ENCODE measurements at places on chromosomes 4 and X.

GRCh38 chrX:100328351-100328750 lies 81.7 kb downstream of the PCDH19 start:
- DNase-seq: no peak

GRCh38 chrX:28625223-28625622 lies 38.0 kb downstream of the IL1RAPL1 start:
- DNase-seq: no peak

GRCh38 chr4:91961504-91961903 lies 342.3 kb upstream of the GRID2 start:
- no peak for DNase-seq

GRCh38 chrX:153769158-153769864 lies 5.3 kb downstream of the PLXNB3 start:
- DNase-seq: peak; percentile 2

DNA sequence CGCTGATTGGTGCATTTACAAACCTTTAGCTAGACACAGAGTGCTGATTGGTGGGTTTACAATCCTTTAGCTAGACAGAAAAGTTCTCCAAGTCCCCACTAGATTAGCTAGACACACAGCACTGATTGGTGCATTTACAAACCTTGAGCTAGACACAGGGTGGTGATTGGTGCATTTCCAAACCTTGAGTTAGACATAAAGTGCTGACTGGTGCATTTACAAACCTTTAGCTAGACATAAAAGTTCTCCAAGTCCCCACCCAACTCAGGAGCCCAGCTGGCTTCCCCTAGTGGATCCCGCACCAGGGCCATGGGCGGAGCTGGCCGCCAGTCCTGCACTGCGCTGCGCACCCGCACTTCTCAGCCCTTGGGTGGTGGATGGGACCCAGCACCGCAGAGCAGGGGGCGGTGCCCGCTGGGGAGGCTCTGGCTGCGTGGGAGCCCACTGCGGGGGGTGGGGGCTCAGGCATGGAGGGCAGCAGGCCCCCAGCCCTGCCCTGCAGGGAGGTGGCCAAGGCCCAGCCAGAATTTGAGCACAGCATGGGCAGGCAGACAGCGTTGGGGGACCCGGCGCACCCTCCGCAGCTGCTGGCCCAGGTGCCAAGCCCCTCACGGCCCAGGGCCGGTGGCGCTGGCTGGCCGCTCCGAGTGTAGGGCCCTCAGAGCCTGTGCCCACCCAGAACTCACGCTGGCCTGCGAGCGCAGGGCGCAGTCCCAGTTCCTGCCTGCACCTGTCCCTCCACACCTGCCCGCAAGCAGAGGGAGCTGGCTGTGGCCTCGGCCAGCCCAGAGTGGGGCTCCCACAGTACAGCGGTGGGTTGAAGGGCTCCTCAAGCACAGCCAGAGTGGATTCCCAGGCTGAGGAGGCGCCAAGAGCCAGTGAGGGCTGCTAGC lies 608.9 kb upstream of the LCORL start:
- no peak for DNase-seq

- DNase-seq: peak; percentile 63
Measured at GRCh38 chr4:76897536-76898384, at the start of gene SOWAHB. TSS of gene SOWAHB (minus strand) at chr4:76898144. CDS start at chr4:76897849, 295 bp downstream.

DNA sequence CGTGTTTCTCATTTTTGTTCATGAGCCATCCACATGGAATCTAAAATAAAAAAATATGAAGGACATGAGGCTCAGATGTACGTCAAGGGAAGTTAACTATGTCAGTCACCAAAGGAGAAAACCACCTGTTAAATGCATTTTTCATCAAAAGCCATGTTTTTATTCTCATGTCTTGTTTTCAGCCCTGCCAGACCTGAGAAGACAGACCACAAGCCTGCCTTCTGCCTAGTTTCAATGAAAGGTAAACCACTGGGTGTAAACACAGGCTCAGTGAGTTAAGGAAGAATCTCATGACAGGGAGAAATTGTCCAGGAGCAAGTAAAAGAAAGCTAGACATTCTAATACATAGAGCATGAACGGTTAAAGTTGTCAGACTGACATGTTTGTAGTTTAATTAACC lies 52.3 kb upstream of the TNIP3 start:
- DNase-seq: no peak

GRCh38 chrX:50801135-50801534 lies 12.9 kb downstream of the SHROOM4 start:
- no peak for DNase-seq

- DNase-seq: no peak
Measured at GRCh38 chr4:23746672-23747071, 143.2 kb downstream of the PPARGC1A start.

- DNase-seq: peak; percentile 23
Measured at GRCh38 chr4:48342606-48342880, 1.2 kb downstream of the SLAIN2 start.

DNA sequence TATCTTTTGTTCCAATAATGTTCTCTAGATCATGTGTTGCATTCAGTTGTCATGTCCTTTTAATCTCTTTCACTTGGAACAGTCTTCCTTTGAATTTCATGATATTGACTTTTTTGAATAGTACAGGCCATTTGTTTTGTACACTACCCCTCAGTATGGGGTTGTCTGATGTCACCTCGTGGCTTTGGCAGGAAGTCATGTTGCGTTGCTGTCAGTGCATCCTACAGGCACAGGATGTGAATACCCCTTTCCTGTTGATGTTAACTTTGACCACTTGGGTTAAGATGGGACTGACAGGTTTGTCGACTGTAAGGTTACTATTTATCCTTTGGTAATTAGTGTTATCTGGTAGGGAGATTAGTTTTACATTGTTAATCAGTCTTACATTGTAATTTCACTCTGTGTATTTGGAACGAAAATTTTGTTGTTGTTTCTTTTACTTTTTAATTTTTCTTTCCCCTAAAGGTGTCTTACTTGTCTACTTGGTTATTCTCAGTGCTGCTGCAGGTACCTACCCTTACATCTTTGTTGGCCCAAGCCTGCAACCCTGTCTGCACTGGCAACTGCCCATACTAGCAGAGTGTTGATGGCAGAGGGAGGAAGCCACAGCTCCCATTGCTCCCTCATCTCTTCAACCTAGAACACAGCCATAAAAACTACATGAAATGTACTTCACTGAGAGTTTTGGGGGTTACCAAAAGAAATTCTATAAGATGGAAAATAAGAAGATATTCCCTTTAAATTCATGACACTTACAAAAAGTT lies 14.7 kb upstream of the ATP8A1 start:
- no peak for DNase-seq

GRCh38 chrX:75086731-75087195 lies 69.3 kb downstream of the ABCB7 start:
- no peak for DNase-seq

- DNase-seq: no peak
Measured at GRCh38 chr4:6368096-6368495, 98.4 kb downstream of the WFS1 start.

- peak; percentile 7 for DNase-seq
Measured at GRCh38 chr4:36187723-36188333, 56.5 kb downstream of the ARAP2 start.

DNA sequence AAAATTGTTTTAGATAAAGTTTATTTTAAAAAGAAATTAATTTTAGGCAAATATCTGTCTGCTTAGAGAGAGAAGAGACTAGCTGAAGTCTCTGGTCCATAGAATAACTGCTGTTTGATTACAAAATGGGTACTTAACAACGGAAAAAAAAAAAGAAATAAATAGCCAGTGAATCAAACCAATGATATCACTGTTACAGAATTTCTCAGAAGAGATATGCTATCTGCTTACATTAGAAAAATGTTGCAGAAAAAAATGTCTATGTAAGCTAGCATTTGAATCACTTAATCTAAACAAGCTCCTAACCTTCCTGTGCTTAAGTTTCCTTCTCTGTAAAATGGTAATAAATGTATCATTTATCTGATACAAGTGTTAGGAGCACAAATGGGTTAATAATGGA lies 189.9 kb downstream of the IL15 start:
- no peak for DNase-seq

DNA sequence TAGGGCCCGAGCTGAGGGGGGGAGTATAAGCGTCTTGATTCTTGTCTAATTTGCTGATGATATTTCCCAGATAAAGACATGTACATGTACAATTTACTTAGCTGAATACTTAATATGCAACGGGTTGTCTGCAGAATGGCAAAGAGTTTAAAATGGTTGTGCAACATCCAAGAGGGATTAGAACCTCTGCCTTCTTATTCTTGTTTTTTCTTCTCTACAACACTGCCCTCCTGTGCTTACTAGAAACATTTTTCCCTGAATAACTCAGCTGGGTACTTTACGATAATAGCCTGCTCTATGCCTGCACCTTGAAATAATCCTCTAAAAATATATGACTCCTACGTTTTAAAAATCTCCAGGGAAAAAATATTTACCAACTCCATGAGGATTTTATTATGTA lies 41.8 kb downstream of the INTS12 start:
- peak; percentile 29 for DNase-seq

DNA sequence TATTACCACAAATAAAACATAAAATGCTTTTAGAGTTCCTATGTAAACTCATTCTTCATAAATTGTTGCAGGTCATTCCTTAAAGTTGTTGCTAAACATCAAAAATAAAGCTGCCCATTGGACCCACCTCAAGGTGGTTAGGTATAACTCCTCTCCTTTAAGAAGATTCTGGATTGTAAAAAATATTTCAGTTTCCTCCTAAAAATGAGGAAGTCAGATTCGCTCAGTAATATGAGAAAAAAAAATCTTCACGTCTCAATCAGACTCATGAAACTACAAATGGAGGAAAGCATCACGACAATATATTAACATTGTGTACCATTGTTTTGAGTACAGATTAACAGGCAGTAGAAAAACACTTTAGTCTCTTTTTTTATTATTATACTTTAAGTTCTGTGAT lies 105.9 kb downstream of the DDX60 start:
- no peak for DNase-seq

GRCh38 chr4:40845154-40845835 lies 95.5 kb downstream of the NSUN7 start:
- no peak for DNase-seq

GRCh38 chrX:136531951-136532350 lies at the start of gene VGLL1:
TSS of gene VGLL1 (plus strand) at chrX:136532215. CDS start at chrX:136536021, 3,806 bp downstream.
- DNase-seq: no peak

- no peak for DNase-seq
Measured at GRCh38 chrX:48604701-48605100, 7.4 kb downstream of the WDR13 start.

GRCh38 chrX:44072631-44073030 lies 99.4 kb upstream of the NDP start:
- no peak for DNase-seq

DNA sequence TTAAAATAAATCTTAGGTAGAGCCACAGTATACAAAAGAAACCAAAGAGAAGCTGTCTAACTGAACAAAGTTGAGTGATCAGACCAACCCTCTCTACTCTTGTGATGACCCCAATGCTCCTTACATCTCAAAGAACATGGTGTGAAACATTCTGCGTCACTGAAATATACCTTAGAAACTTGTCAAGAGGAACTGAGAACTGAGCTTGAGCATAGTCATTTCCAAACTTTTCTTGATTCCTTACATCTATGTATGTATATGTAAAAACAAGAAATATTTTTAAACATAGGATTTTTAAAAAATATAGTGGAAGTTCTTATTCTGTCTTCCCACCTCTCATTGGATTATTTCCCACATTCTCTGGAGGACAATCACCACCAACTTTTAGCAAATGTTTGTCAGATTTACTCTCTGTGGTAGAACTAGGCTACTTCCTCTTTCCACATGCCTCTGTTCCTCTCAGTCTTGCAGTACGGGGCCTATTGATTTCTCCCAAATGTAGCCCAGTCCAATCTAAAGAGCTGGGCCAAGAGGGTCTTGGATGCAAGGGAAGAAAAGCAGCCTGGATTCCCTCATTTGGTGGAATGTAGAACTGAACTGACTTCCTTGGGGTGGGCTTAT lies 98.2 kb upstream of the HHIP start:
- peak; percentile 59 for DNase-seq

- DNase-seq: no peak
Measured at GRCh38 chrX:145190801-145191389, 56.4 kb upstream of the SPANXN1 start.

- DNase-seq: no peak
Measured at GRCh38 chr4:100682477-100683218, 164.8 kb upstream of the EMCN start.

GRCh38 chr4:8513931-8514330 lies 66.3 kb upstream of the GPR78 start:
- DNase-seq: no peak

DNA sequence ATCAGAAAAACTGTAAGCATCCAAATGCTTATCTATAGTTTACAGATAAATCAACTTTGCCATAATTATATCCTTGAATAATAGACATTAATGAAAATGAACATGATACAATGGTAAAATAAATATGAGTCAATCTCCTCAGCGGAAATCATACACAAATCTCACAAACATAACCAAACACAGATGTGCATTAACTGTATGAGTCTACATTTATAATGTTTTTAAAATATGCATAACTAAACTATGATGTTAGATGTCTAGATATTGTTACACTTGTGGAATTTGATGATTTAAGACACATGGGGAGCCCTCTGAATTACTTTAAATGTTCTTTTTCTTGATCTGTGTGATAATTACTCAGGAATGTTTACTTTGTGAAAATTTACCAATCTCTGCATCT lies 951.2 kb downstream of the TECRL start:
- no peak for DNase-seq

DNA sequence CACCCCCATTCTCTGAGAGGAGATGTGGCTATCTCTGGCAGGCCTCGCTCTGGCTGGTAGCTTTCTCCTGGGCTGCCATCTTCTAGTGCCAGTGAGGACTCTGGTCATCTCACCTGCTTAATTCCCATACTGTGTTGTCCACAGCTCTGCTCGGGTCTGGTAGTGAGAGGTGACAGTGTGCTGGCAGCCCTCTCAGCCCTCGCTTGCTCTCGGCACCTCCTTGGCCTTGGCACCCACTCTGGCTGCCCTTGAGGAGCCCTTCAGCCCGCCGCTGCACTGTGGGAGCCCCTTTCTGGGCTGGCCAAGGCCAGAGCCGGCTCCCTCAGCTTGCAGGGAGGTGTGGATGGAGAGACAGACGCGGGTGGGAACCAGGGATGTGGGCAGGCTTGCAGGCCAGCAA lies 52.7 kb downstream of the CPLX1 start:
- no peak for DNase-seq

- no peak for DNase-seq
Measured at GRCh38 chr4:120008957-120009356, 57.7 kb downstream of the MAD2L1 start.

DNA sequence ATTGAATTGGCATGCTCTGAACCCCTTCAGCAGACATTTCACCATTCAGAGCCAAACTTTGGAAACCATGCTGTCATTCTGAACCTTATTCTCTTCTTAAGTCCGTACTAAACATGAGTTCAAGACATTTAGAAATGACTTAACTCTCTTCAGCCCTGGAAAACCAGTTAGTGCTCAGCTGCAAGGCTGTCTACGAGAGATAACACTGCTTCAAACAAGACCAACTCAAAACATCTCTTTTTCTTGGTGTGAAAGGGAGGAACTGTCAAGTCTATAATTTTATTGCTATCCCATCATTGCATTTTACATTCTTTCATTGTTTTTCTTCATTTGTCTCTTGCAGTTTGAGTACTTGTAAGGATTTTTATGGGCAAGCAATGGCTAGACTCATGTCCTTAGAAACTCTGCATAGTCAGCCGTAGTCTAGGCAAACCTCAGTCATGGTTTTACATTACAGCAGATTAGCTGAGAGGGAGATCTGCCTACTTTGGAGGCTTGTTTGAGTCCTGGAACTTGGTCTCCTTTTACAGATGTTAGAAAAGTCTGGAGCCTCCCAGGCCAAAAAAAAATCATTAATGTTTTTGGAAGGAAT lies 120.6 kb upstream of the JADE1 start:
- no peak for DNase-seq
